ENCODE measurements at places on chromosomes 6 and 20. TPM values are rescaled to one million over a fixed set of nuclear protein-coding genes. Genes with fewer than 3 reads are reported as not detected.

Gene ACSS1
- total RNA-seq = 4.9 TPM

- H3K27ac ChIP-seq = peak overlapping the region; percentile 64
- no peaks in the 10 kb centered on the region for H3K36me3 ChIP-seq
- H3K4me1 ChIP-seq = peaks cover 19% of the 10 kb centered on the region
- no peak overlapping the region for H3K4me3 ChIP-seq
These were observed 114.7 kb downstream of the SASH1 start for GRCh38 chr6:148457137-148457842.

DNA sequence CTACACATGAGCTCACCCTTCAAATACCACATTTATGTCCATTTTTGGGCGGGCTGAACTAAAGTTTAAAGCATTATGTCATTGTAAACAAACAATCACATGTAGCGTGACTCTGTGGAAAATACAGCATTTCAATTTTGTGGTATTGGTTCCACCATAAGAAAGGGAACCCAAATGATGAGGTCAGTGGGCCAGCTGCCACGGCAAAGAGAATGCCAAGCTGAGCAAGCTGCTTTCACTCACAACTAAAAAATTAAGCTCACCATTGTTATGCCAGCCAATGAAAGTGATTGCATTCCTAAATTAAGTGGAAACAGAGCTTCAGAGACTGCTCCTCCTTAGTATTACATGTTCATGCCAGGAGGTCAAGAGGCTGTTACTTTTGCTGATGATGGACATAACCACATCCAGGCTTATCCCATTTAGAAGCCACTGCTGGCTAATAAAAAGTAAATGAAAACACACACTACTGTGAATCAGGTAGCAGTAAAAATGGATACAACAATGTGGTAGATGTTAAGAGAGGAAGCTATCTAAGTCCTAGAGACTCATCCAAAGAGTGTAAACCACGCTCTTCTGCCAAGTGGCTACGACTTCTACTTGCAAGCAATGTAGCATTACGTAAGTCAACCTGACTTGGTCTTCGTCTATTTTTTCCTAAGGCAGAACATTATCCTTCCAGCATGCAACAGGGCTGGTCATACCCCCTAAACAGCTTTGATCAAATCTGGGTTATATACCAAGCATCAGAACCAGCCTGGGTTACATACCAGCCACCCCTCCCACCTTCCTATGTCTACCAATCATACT lies 164.8 kb downstream of the BACH2 start:
- peaks cover 24% of the 10 kb centered on the region for H3K4me1 ChIP-seq
- H3K4me3 ChIP-seq = no peak overlapping the region
- H3K36me3 ChIP-seq = no peaks in the 10 kb centered on the region
- peak overlapping the region; percentile 77 for H3K27ac ChIP-seq

DNA sequence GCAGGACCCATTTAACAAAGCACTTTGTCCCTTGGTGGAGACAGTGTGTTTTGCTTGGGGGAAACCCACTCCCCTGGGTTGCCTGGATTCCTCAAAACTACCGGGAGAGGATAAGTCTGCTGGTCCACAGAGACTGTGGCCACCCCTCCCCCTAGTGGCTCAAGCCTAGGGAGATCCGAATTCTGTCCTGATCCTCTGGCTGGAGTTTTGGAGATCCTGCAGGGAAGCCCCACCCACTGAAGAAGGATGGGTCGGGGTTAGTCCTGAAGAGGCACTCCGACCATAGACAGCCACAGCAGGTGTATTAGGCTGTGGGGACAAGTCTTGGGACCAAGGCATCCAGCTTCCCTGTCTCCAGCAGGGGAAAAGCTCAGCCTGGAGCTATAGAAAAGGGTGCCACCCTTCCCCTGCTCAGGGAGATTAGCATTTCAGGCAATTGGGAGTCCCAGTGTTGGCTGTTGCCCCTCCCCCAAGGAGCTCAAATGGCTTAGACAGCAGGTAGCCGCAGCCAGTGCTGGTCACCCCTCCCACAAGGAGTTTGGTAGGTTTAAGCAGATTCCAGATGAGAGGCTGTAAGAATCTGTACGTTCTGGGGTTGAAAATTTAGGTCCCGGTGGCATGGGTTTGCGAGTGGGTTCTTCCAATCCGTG lies 750.0 kb downstream of the TBC1D32 start:
- no peaks in the 10 kb centered on the region for H3K27me3 ChIP-seq
- DNase-seq = no peak
- no peaks in the 10 kb centered on the region for H3K36me3 ChIP-seq
- no peak overlapping the region for H3K27ac ChIP-seq

- H3K27ac ChIP-seq = no peak overlapping the region
- peaks cover 21% of the 10 kb centered on the region for H3K4me1 ChIP-seq
- no peaks in the 10 kb centered on the region for H3K27me3 ChIP-seq
- H3K36me3 ChIP-seq = no peaks in the 10 kb centered on the region
- no peak overlapping the region for H3K4me3 ChIP-seq
These were observed 22.2 kb downstream of the RCAN2 start for GRCh38 chr6:46469021-46469420.

- DNase-seq = no peak
- no peaks in the 10 kb centered on the region for H3K36me3 ChIP-seq
- no peaks in the 10 kb centered on the region for H3K27me3 ChIP-seq
- no peaks in the 10 kb centered on the region for H3K4me1 ChIP-seq
- no peak overlapping the region for H3K27ac ChIP-seq
These were observed 87.6 kb downstream of the KCNQ5 start for GRCh38 chr6:72709431-72709830.

DNA sequence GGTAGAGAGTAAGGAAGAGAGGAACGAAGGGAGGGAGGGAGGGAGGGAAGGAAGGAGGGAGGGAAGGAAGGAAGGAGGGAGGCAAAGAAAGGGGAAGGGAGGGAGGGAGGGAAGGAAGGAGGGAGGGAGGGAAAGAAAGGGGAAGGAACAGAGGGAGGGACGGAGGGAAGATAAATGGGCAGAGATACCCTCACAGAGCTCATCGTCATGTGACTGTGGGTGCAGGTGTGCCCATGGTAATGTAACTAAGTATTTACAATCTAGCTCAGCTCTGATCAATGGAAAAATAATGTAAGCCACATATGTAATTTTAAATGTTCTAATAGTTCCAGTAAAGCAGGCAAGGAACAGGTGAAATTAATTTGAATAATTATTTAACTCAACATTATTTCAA lies 54.7 kb upstream of the FAM83D start:
- H3K27me3 ChIP-seq = peaks cover 42% of the 10 kb centered on the region
- no peaks in the 10 kb centered on the region for H3K36me3 ChIP-seq
- H3K27ac ChIP-seq = no peak overlapping the region
- H3K4me3 ChIP-seq = no peak overlapping the region
- H3K4me1 ChIP-seq = no peaks in the 10 kb centered on the region

- H3K27ac ChIP-seq = no peak overlapping the region
- peaks cover 7% of the 10 kb centered on the region for H3K4me1 ChIP-seq
- H3K36me3 ChIP-seq = no peaks in the 10 kb centered on the region
- no peak overlapping the region for H3K4me3 ChIP-seq
These were observed 21.9 kb upstream of the TAF8 start for GRCh38 chr6:42028234-42029061.

DNA sequence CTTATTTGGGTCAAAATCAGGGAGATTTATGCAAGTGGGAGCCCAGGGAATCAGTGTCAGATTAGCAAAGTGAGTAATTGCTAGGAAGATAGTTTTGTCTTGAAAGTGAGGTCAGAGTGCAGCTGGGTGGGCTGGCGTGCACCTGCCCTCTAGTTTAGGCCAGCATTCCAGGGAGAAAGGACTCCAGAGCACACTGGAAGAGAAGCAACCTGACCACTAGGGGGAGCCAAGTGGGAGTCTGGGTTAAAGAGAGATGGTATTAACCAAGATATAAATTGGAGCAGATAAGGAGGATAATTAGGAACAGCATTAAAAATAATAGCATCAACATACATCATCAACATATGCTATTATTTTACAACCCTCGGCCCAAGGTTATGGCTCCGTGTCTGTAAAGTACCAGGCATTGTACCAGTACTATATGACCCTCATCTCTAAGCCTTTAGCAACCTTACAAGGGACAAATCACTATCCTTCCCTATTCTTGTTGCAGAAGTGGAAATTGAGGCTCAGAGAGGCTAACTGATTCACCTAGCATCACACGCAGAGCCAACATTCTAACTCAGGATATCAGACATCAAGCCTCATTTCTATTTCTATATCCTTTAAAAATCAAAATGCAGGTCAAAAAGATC lies 57.8 kb downstream of the SLC2A10 start:
- DNase-seq = no peak
- H3K4me3 ChIP-seq = no peak overlapping the region
- no peaks in the 10 kb centered on the region for H3K4me1 ChIP-seq
- H3K27me3 ChIP-seq = peaks cover 11% of the 10 kb centered on the region

GRCh38 chr6:102660303-102660702 lies 1266.8 kb downstream of the GRIK2 start:
- H3K27ac ChIP-seq = no peak overlapping the region
- no peaks in the 10 kb centered on the region for H3K36me3 ChIP-seq
- H3K27me3 ChIP-seq = no peaks in the 10 kb centered on the region
- no peak for DNase-seq

DNA sequence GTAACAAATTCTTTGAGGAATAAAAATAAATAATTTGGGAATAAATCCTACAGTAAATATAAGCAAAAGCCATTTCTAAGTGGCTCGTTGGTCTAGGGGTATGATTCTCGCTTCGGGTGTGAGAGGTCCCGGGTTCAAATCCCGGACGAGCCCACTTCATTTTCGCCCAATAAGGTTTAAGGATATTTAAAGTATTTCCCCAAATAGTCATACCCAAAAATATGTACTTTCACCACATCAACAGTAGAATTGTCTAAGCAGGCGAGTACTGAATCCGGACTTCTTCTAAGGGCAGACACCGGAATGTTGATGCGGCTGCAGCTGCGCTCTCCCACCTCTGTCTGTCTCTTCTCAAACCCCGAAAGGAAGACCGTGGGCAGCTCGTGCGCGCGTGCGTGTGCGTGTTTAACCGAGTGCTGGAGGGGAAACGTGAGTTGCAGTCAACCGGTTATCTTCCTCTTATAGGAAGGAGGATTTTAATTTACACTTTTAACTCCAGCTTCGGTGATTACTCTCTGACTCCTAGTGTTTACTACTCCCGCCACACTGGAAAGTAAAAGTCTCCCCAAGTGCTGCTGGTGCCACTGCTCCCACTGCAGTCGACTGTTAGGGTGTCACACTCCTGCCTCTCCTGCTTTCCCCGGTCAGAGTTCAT lies 155.7 kb upstream of the PRSS16 start:
- DNase-seq = peak; percentile 84
- peaks cover 7% of the 10 kb centered on the region for H3K4me1 ChIP-seq
- no peak overlapping the region for H3K27ac ChIP-seq
- no peaks in the 10 kb centered on the region for H3K27me3 ChIP-seq
- no peaks in the 10 kb centered on the region for H3K36me3 ChIP-seq

GRCh38 chr6:111406200-111406721 lies 76.8 kb downstream of the REV3L start:
- no peak overlapping the region for H3K27ac ChIP-seq
- DNase-seq = no peak
- H3K4me3 ChIP-seq = no peak overlapping the region
- no peaks in the 10 kb centered on the region for H3K4me1 ChIP-seq

DNA sequence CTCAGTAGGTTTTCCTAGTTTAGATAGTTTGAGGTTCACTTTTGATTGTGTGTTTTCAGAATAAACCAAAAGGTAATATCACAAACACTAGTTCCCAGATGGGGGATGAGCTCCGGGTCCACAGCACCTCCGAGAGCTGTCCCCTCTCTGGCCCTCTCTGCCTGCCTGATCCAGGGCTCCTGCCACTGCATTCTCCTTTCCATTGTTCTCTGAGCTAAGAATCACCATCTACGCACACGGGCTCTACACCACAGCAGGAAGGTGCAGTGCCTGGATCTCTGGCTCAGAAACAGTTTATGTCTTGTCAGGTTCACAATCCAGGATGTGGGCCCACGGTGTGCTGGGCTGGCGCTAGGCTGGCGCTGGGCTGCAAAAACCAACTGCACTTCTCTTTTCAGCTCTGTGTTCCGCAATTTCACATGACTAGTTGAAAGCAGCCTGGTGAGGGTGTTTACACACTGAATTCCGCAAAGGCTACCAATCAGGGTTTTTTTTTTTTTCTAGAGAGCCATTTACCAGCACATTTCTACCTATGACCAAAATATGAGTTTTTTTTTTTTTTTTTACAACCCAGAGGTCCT lies 167.5 kb downstream of the SOD2 start:
- no peaks in the 10 kb centered on the region for H3K4me1 ChIP-seq
- H3K36me3 ChIP-seq = no peaks in the 10 kb centered on the region
- DNase-seq = no peak

Data from SJSA1 (cell line).